GF-D8 (cell line): ENCODE measurements at places on chromosomes 2 and 18.

DNA sequence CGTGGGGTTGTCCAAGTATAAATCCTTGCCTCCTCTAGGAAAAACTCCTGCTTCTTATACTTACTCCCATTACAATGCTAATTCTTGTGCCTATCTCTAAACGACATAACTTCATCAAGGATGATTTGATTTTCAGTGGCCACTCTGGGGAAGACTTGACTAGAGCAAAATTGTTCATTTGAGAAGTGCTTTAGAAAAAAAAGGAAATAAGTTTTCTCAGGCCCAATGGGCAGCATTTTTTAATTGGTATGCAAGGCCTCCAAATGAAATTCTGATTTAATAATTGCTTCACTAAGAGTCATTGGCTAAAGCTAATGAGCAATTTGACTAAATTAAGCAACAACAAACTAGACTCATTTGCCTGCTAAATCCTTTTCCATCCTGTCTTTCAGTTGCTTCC, 496.1 kb downstream of the TSN start:
- no peak for DNase-seq

GRCh38 chr2:227160164-227160563, 3.8 kb downstream of the COL4A4 start:
- no peak for DNase-seq

GRCh38 chr2:206831442-206831995, 66.1 kb downstream of the FASTKD2 start:
- DNase-seq: no peak

DNA sequence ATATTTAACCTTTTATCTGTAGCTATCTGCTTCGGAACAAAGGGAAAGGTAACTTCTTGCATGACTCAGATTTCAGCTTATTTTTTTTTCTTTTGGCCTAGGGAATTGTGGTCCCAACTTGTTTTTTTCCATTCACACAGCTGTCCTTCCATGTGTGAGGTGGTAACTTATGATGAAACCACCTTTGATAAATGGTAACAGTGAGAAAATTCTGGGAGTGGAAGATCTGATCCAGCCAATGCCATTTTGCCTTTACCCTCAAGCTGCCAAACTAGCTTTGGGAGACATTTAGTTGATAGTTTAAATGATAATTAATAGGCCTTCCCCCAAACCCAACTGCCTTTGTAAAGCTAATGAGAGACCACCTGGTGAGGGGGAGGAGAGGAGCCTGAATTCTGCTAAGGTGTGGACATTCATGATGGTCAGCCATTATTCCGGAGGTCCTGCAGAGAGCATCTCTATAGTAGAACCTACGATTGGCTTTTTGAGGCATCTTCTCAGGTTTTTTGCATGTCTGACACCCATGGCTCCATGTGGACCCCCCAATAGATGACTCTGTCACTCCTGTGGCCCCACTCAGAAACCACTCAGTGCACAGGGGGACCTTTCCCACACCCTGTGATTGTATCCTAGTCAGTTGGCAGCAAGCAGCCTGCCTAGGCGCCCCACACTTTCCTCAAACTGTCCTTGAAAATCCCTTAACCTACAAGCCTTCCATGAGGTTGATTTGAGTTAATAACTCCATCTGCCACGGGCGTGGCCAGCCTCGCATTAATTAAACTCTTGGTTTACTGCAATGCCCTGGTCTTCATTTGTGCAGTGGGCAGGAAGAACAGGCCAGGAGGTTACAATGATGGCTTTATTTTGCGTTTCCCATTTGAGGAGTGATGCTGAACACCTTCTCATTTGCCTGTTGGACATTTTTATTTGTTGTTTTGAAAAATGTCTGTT, 263.5 kb upstream of the PXDN start:
- no peak for DNase-seq

GRCh38 chr2:177275743-177276055, 11.2 kb upstream of the NFE2L2 start:
- no peak for DNase-seq

- no peak for DNase-seq
These were observed 26.1 kb downstream of the SLC14A1 start for GRCh38 chr18:45749918-45750689.

GRCh38 chr2:179773986-179774385, 87.4 kb downstream of the ZNF385B start:
- no peak for DNase-seq

DNA sequence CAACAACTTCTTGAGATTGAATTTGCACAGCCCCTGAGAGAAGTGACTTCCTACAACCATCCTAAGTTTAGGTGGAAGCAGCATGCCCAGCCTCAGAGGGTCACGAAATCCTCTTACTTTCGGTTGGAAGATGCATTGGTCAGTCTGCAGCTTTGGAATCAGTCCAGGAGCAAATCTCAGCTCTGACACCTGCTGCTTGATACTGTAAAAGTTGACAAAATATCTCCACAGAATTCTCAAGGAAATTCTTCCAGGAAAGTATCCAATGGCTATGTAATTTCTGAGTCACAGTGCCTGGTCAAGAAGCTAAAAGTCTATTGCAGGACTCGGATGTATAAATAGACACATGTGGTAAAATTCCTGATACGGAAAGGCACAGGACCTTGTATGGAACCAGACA, 414.5 kb upstream of the GYPC start:
- DNase-seq: no peak

DNA sequence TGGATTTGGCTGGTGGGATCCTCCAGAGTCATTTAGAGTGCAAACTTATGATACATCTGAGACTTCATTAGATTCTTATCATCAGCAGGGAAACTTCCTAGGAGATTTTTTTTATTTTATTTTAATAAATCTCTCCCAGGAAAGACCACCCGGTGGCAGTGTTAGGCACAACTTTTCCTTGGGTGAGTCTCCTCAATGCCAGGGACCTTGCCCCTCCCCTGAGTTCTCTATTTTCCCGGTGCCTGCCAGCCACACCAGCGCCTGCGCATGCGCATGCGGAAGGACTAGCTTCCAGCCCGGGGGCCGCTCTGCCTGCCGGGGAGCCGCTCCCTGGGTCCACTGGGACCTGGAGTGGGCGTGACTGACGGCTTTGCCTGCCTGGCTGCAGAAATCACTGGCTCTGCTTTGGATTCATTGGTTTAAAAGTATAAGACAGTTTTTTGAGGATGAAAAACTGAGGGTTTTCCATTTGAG, 86.6 kb downstream of the TMEM182 start:
- peak; percentile 56 for DNase-seq
